ENCODE measurements at places on chromosomes 3 and 15.

DNA sequence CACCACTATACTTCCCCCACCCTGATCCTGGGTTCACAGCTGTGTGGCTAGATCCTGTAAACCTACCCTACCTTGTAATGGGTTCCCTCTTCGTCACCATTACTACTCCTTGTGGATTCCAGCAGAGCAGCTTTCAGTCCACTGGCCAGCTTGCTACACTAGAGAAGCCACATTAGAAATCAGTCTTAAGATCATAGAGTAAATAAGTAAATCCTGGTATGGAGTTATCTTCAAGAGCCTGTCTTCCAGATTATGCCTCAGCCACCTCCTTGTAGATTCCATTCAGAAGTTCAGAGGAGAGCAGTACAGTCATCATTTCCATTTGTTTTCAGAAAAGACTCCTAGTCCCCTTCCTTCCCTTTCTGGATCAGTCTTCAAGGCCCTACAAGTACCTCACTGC, 123.7 kb downstream of the ALDH1A2 start:
- no peak for DNase-seq

DNA sequence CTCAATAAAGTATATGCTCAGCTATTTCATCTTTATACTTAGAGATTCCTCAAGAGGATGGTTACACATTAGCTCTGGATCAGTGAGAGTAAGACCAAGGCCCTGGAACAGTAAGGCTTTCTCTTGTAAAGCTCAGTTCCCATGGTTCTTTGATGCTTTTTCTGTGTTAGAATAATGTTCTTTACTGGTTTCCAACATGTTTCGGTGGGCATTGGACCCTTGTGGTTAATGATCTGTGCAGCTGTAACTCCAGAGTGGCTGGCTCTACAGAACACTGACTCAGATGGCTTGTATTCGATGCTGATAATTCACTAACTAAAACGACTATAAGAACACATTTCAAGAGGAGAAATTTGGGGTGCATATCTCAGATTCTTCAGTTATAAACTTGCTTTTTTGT, 114.7 kb downstream of the AKAP13 start:
- DNase-seq = no peak

GRCh38 chr3:66488492-66488891, 12.3 kb downstream of the LRIG1 start:
- no peak for DNase-seq

DNA sequence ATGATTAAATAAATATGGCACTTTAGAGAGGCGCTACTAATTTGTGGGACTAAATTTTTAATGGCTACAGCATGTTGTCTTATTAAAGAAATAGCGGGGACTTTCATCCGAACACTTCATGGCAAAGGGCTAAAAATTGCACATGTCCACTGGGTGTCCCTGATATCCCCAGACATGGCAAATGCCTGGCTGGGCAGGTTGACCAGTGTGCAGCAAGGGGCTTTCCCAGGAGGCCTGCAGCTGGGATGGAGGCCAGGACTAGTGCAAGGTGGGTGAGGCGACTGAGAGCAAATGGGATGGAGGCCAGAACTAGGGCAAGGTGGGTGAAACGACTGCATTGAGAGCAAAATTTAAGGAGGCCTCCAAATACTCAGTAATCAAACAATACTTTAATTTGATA, 167.4 kb upstream of the SMAD3 start:
- DNase-seq = no peak

DNA sequence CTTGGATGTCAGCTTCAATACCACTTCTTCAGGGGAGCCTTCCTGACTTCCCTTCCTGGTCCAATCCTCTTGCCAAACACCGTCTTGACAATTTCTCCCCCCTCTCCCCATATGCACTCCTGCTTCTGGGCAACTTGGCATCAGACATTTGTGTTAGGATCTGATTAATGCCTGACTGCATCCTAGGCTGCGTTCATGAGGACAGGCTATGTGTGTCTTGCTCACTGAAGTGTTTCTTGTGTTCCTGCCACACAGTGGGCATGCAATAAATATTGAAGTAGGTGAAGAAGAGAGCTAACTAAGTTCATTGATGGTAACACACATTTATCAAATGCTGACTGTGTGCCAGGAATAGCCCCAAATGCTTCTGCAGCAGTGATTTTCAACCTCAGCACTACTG, 36.4 kb upstream of the WNT5A start:
- DNase-seq = no peak

All from activated CD8-positive, alpha-beta T cell treated with anti-CD3 and anti-CD28 coated beads, Interleukin-2, amount 10 ng/mL, durations not matched to agents 7 days and 5 days (primary cell).